ENCODE measurements at places on chromosomes 5 and 9.

GRCh38 chr9:85425153-85425611 is 316.6 kb downstream of the AGTPBP1 start:
- DNase-seq: no peak
- no peak overlapping the region for H3K4me3 ChIP-seq
- H3K27me3 ChIP-seq: no peaks in the 10 kb centered on the region

DNA sequence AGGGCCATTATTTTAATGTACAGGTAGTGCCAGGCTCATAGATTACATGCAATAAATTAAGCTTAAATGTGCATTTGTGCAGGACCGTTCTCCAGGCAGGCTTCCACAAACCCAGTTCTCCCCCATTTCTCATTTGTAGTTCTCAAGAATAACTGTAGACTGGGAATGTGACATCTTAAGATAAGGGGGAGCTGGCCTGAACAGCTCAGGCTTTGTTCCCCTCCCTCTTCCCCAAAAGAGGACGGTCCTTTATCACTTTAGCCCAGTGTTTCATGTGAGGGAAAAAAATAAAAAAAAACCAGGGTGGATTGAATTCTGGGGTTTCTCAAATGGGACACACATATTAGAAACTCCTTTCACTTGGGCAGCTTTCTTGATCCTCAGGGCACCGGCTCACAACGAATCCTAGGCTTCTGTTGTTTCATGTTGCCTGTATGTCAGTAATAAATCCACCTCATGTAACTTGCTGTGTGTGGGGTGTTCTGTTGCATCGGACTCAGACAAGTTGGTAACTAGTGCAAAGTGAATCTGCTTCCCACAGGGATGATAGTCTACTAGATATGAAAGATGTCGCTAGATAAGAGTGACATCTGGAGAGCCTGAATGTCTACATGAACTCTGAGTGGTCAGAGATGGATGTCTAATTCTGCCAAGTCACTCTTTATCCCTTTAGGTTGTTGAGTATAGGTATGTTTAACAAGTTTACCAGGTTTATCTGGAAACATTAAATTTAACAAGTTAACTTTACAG is 2030.6 kb upstream of the NUDT12 start:
- H3K4me3 ChIP-seq: no peak overlapping the region
- no peaks in the 10 kb centered on the region for H3K27me3 ChIP-seq
- H3K27ac ChIP-seq: no peak overlapping the region

GRCh38 chr9:68473790-68474189 is 66.9 kb downstream of the TMEM252 start:
- DNase-seq: no peak
- H3K4me1 ChIP-seq: peaks cover 5% of the 10 kb centered on the region
- H3K27ac ChIP-seq: no peak overlapping the region
- no peaks in the 10 kb centered on the region for H3K36me3 ChIP-seq
- no peak overlapping the region for H3K4me3 ChIP-seq
- H3K27me3 ChIP-seq: no peaks in the 10 kb centered on the region

DNA sequence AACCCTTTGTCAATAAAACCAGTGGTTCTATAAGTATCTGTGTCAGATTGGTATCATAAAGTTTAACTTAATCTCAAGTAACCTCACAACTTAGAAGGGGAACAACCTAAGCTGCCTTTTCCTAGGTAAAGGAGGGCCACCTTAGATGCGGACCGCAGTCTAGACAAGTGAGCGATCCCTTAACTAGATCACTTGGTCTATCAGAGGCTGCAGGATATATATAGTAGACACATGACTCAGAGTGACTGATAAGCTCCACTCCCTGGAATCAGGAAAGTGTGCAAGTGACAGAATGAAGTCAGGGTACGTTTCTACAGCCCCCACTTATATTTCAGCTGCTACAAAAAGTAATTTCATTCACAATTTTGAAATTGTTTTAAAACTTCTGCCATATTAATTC is 7.4 kb downstream of the REEP5 start:
- no peak overlapping the region for H3K4me3 ChIP-seq
- no peak overlapping the region for H3K27ac ChIP-seq
- peaks cover 18% of the 10 kb centered on the region for H3K36me3 ChIP-seq
- peaks cover 51% of the 10 kb centered on the region for H3K4me1 ChIP-seq
